SHP77 treated with DMSO at 0.1 percent for 48 hours (cell line): ENCODE measurements at places on chromosomes 12 and 14.
A peak's percentile ranks its signal among the peaks of the same experiment; 100 is the strongest.

- no peak for DNase-seq
Measured at GRCh38 chr12:84599539-84599938, 313.1 kb downstream of the SLC6A15 start.

GRCh38 chr12:89960011-89960507 is 251.4 kb upstream of the ATP2B1 start:
- no peak for DNase-seq

GRCh38 chr12:124763594-124763979 is 100.1 kb downstream of the SCARB1 start:
- no peak for DNase-seq

DNA sequence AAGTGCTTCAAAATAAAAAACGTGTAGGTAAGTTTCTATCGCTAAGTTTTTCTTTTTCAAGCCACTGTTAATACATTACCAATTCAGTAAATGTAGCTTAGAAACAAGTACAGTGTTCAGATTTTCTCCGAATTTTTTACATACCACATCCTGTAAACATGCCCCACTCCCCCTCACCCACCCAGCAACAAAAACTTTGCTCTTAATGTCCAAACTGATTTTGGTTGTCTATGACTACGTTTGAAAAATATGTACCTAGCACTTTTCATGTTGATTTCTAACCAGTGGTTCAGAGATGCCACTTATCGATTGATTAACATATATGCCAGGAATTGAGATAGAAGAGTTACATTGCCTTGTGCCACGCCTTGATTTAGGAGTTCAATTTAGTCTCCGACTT is 663 bp upstream of the LIN7A start:
- DNase-seq = no peak

DNA sequence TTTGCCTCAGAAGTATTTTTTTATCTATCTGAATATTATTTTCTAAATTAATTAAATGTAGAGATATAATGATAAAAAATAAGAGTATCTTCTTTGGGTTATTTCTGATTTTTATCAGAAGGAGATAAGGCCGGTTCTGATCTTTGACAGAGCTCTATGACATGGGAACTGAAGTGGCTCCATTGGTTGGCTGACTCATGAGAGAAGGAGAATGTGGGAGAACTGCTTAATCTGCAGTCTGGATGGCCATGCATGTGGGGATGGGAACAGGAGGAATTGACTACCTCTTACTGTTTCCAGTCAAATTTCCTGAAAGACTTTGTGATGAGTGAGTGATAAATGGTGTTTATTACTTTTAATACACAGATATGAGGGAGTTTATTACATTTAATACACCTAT is 155.8 kb upstream of the ATP2B1 start:
- DNase-seq = no peak

GRCh38 chr14:75372260-75372659 is 55.6 kb upstream of the JDP2 start:
- DNase-seq = no peak

GRCh38 chr12:12508612-12509011 is 54.1 kb downstream of the DUSP16 start:
- no peak for DNase-seq

DNA sequence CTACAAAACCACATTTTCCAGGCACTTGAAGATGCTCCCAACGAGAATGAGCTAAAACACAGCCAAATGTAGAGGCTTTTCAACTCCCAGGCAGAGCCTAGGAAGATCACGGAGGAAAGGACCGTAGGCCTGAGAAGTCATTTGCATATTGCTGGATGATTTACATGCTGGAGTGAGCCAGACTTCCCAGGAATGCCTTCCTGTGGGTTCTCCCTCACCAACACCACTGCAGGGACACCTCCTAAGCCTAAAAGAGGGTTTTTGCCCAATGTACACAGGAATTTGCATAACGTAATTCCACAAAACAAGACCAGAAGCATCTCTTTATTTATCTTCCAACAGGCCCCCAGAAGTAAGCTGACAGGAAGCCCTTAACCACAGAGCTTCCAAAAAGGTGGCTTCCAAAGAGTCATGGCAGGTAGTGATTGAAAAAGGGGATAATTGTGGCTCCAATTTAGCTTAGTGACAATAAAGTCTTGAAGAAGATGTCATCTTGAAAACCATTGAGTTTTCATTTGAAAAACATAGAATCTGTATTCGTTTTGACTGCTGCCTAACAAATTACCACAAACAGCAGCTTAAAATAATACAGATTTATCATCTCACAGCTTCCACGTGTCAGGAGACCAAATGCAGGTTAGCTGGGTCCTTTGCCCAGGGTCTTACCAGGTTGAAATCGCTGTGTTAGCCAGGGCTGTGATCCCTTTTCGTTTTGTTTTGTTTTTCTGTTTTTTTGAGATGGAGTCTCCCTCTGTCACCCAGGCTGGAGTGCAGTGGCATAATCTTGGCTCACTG is 116.2 kb downstream of the EGLN3 start:
- DNase-seq = no peak

DNA sequence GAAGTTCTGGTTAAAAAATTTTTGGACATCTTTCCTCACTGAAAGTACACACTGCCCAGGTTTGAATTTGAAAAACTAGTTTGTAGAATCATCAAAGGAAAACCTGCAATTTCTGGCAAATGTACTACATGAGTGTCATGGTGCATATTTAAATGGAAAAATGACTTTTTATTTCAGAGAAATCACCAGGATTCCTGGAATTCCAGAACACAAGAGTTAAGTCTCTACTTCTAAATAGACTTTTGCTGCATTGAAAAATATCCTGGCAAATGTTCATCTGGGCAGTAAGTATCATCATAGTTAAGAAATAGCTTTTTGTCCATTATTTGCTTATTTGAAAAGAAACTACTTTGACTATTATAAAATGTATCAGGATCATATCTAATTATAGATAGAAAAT is 275.1 kb downstream of the PRKD1 start:
- no peak for DNase-seq

- no peak for DNase-seq
Measured at GRCh38 chr14:97887690-97888089, 1090.5 kb downstream of the VRK1 start.

GRCh38 chr12:89690925-89691324 is 17.7 kb downstream of the ATP2B1 start:
- no peak for DNase-seq

- no peak for DNase-seq
Measured at GRCh38 chr12:109113661-109114321, 2.6 kb upstream of the ACACB start.

DNA sequence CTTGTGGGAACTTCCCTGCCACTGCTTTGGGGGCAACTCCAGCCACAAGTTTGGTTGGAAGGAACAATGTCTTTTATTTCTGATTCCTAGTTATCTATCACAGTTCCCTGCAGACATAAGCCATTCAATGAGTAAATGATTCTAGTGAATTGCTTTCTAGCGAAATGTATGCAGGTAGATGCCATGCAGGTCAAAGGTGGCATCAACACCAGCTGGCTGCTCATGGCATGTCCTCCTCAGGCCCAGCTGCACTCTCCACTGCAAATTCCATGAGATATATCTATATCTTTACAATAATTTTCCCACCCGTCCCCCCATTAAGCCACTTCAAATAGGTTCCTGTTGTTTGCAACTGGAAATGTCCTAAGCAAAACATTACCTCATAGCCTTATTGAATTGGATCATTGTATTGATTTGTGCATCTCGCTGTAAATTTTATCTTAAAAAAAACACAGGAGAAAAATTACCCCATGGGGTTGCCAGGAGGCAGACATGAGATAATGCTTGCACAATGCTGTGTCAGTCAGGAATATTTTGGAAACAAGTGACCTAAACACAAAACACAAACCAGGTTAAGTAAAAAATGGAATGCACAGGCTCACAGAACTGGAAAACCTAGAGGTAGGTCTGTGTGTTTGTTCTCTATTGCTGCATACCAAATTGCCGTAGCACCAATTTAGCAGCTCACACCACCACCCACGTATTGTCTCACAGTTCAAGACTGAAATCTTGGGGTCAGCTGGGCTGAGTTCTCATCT is 32.8 kb upstream of the TXNRD1 start:
- no peak for DNase-seq

DNA sequence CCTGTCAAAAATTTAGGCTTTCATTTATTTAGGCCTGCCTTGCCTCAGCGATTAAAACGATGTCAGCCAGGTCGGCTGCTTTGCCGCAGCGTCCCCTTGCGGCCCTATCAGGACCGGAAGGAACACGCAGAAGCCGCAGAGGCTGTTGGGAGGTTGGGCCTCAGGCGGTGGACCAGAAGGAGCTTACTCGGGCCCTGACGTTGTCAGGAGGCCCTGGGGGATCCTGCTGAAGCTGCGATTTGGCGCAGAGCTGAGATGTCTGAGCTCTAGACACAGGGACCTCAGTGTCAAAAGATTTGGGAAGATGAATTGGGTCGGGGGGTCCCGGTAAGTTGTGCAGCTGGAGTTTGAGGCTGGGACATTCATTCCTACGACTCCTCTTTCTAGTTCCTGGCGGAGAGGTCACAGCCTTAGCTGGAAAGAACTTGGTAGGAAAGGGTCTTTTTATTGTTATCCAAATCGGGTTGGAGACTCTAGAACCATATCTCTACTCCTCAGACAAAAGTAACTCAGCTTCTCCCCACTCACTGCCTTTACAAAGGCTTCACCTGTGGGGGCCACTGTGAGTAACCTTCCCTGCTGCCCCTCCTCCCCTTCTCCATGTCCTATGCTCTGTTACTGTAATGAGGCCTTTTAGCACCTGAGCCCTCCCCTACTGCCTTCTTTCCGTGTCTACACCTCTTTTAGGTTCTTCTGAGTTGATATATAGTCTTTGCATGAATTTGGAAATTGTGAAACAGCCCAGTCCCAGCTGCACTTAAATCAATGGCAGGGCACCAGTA is 6.6 kb upstream of the ABCD2 start:
- DNase-seq = no peak

- DNase-seq = no peak
Measured at GRCh38 chr12:103128862-103129501, 171.5 kb downstream of the ASCL1 start.

- DNase-seq = no peak
Measured at GRCh38 chr12:70449074-70449752, 83.1 kb downstream of the KCNMB4 start.

DNA sequence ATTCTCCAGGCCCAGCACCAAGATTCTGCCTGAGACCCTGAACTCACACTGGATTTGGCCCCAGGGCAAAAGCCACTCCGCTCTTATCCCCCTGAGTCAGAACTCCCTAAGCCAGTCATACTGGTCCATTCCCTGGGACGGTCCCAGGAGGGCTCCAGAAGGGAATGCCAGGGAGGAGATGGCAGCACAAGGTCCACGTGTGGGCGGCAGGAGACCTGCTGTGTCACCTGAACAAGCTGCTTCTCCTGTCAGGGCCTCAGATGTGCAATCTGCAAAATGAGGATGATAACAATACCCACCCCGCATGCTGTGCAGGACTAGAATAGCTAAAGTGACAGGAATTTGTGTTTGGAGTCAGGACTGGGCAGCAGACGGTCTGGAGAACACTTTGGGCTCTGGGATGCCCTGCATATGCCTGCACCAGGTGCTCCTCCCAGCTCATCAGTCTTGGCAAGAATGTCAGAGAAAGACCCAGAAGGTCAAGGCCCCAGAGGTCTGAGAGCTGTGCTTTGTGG is 40.3 kb downstream of the CMKLR1 start:
- DNase-seq = no peak

GRCh38 chr12:32025906-32026305 is 66.7 kb downstream of the RESF1 start:
- DNase-seq = no peak

GRCh38 chr12:12563290-12563928 is 746 bp upstream of the DUSP16 start:
- no peak for DNase-seq

GRCh38 chr12:56336361-56337167 is 2.1 kb upstream of the IL23A start:
- no peak for DNase-seq

DNA sequence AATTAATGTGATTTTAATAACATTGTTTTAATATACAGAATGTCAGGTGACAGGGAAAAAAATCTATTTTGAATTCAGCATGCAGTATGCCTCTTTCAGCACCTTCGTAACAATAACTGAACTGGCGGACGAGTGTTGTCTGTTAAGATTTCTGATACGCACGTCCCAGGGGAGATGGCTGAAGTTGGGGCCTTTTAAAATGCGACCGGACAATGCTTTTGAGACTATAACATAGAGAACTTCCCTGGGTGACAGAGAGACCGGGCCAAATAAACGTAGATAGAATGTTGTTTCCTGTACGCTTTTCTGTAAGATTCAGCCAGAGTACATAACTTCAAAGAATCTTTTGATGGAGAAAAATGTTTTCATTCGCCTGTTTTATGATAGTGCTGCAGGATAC is 239.7 kb downstream of the EGLN3 start:
- DNase-seq = no peak

- no peak for DNase-seq
Measured at GRCh38 chr14:102264355-102264754, 40.6 kb downstream of the MOK start.

- DNase-seq = peak; percentile 41
Measured at GRCh38 chr14:52792097-52792415, 649 bp upstream of the GNPNAT1 start.

GRCh38 chr12:128076188-128076587 is 190.8 kb upstream of the TMEM132C start:
- DNase-seq = no peak
